AG04450 (cell line): ENCODE measurements at places on chromosomes 16 and 17.

GRCh38 chr17:3982113-3982512 is 17.9 kb upstream of the ATP2A3 start:
- DNase-seq = no peak

DNA sequence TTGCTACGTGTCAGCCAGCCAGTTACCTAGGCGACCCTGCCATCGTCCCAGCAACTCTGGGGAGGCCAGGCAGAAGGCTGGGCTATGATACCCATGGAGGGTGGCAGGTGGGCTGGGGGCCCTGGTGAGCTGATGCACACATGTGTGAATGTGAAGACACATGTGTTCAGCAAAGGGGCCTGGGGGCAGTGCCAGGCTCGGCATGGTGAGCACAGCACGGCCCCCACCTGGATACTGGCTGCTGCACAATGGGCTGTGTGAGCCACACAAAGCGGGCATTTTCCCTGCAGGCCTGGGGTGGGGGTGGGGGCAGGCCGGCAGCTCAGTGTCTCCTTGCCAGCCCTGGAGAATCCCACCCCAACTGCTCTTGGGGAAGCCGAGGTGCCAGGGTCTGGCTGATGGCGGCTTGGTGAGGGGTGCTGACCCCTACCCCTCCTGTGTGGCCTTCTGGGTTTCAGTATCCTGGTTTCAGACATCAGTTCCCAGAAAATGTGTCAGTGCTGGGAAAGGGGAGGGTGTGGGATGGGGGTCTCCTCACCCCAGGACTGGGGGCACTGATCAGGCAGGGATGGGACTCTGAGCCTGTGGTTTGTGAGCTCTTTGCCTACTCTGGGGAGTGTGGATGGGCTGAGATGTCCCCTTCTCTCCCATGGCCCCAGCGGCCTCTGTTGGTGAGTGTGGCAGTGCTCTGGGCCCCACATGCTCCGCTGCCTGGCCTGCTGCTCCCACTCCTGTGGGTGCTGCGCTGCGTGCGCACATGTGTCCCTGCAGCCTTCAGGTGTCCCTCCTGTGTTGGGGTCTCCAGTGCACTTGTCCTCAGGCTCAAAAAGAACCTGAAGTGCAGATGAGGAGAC is 5.1 kb downstream of the LLGL1 start:
- no peak for DNase-seq

DNA sequence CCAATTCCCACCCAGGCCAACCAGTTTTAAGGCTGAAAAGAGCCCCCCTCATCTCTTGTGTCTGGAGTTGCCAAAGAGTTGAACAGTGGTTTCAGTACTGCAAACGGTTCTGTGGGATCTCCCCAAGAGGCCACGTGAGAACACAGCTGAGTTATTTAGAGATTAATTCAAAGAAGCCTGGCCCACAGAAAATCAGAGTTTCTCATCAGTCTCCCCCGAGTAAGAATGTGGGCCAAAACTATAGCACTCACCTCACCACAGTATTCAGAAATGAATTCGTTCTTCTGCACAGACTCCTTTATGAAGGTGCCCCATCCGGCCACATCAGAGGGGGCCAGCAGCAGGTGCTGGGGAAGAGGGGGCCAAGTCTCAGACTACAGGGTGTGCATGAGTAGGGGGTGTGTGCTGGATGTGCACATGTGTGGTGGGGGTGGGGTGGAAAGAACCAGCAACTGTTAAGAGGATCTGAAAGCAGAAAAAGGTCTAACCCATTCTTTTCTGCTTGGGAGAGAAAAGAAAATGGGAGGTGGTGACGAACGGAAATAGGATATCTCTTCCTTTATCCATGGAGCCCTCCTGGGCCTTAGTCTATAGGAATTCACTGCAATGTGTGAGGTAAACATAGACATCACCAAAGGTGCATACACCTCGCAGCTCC is 22.6 kb downstream of the CNTNAP1 start:
- DNase-seq = no peak

DNA sequence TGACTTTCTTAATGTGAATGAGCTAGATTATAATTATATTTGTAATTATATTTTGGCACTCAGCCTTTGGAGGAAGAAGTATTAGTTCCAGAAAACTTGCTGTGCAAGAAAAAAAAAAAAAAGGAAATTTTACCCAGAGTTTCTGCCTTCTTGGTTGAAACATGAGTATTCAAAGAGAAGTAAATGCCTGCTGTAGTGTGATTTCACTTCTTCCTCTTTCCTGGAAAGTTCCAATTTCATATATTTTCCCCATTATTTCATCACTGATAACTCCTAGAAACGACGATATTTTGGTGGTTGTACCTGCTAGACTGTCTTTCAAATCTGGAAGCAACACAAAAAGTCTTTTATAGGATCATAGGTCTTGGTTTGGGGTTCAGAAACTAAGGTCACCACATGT is 20.4 kb upstream of the MPHOSPH6 start:
- DNase-seq = no peak

GRCh38 chr17:66985338-66986237 is 21.1 kb downstream of the CACNG4 start:
- no peak for DNase-seq
